ENCODE measurements at places on chromosomes 13 and 19.

DNA sequence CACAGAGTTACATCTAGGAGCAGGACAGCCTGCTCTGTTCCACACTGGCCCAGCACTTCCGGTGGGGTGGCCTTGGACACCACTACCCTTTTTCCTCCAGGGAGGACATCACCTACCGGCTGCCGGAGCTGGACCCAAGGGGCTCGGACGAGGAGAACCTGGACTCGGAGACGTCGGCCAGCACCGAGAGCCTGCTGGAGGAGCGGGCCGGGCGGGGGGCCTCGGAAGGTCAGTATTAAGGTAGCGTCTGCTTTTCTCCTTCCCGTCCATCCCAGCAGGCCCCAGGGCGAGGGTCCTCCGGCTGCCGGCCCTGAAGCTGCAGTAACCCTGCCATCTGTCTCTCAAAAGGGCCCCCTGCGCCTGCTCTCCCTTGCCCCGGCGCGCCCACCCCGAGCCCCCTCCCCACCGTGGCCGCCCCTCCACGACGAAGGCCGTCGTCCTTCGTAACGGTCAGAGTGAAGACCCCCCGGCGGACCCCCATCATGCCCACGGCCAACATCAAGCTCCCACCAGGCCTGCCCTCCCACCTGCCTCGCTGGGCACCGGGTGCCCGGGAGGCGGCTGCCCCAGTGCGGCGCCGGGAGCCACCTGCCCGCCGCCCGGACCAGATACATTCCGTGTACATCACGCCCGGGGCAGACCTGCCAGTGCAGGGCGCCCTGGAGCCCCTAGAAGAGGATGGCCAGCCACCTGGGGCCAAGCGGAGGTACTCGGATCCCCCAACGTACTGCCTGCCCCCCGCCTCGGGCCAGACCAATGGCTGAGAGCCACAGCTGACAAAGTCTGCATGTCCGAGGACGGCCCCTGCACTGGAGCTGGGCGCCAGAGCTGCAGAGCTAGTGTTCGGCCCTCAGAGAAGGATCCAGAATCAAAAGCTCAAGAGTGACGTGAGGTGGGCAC lies 3.4 kb upstream of the USE1 start:
- no peak for DNase-seq

- peak; percentile 98 for DNase-seq
Measured at GRCh38 chr19:16197622-16198369, at the start of gene AP1M1. Gene AP1M1, plus strand, starts transcription at chr19:16197911. Its CDS starts 116 bp downstream, at chr19:16198027.

DNA sequence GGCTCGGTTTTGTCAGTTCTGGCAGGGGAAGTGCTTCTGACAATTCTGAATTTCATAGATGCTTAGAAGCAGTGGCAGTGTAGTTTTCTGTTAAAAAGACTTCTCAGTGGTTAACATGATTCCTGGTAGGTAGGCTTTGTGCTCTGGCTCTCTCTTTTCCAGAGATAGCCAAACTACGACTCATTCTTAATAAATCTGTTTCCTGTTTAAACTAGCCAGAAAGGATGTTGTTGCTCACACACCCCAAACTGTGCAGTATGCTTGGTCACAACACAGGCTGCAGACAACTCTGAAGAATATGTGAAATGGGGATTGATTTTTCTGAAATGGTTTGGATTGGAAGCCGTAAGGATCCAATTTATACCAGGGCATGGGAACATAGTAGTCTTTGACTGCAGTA lies 711.5 kb downstream of the PCDH17 start:
- no peak for DNase-seq

GRCh38 chr13:33318744-33319143 lies 33.2 kb upstream of the STARD13 start:
- DNase-seq: no peak

DNA sequence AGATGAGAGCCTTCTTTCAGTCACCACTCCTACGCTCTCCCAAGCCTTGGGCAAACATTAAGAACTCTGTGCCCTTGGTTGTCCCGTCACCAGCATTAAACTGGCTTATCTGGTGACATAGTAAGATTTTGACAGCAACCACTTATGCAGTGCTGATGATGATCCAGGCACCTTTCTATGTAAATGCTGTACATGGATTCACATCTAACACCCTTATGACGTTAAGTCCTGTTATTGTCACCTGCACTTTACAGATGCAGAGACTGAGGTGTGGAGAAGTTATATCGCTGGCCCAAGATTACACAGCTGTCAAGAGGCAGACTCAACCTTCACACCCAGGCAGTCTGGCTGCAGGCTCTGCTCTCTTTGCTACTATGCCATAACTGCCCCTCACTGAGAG lies 25.0 kb downstream of the RASL11A start:
- no peak for DNase-seq

- DNase-seq: no peak
Measured at GRCh38 chr13:45219123-45219891, 18.5 kb upstream of the KCTD4 start.

DNA sequence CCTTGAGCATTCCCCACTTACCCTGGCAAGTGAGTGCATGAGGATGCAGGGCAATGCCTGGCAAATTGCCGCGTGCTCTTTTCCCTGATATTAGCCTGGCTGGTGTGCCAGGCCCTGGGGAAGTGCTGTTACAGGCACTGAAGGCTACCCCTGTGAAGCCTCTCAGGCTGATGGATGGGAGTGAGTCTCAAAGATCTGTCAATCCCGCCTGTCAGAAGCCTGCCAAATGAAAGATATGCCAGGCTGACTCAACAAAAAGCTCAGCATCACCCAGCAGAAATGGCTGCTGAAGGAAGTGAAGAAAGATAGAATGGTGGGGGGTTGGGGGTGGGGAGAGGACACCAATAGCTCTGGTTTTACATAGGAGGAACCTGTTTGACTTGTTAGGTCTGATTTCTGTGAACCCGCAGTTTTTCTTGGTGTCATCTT lies 112.1 kb downstream of the LACC1 start:
- no peak for DNase-seq

DNA sequence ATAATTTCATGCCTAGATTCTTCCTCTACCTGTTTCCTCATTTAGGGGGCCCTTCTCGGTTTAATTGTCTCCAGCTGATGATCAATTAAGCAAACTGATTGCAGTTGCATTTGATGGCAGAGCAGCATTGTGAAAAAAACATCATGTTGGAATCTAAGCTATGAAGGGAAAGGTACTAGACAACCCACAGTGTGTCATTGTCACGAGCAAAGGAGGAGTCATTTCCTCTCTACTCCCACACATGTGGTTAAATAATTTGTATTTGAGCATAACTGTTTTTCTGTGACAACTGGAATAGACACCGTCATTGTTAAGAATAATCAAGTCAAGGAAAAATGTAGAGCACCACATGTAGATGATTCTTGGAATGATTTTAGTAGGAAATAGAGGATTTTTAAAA lies 240.3 kb downstream of the DCT start:
- no peak for DNase-seq

- no peak for DNase-seq
Measured at GRCh38 chr13:108120856-108121255, 94.5 kb downstream of the LIG4 start.

GRCh38 chr13:51034906-51035305 lies 76.2 kb downstream of the C13orf42 start:
- no peak for DNase-seq

DNA sequence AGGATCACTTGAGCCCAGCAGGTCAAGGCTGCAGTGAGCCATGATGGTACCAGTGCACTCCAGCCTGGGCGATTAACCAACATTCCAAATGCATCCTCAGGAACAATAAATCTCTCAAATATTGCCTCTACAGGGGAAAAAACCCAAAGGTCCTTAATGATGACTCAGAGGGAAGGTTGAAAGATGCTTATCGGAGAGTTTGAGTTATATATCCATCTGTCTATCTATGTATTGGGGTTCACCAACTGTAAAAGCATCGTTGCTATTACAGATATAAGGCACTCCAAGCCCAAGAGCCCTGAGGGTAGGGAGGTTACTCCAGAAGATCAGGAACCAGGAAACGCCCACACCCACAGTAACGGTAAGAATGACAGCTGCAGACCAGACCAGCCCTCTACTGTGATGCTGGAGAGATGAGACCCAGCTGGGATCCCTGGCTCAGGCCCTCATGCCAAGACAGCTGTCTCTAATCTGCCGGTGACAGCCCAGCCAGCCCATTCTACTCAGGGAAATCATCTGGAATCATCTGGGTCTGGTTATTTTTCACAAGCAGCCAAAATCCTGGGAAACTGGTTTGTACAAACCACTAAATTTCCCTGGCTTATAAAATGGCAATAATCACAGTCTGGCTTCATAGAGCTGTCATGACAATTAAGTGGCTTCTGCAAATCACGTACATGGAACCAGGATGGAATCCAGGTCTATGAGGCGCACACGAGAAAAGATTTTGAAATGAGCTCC lies 23.8 kb downstream of the TEX101 start:
- no peak for DNase-seq
